ENCODE measurements at places on chromosomes 7 and 10.

GRCh38 chr10:34205452-34205851 lies 609.6 kb downstream of the PARD3 start:
- no peak for DNase-seq

- no peak for DNase-seq
Observed at GRCh38 chr7:82183634-82184033, 259.9 kb downstream of the CACNA2D1 start.

GRCh38 chr10:51394039-51394438 lies 305.4 kb downstream of the CSTF2T start:
- no peak for DNase-seq

- DNase-seq: no peak
Observed at GRCh38 chr7:104074529-104074928, 85.1 kb upstream of the RELN start.

DNA sequence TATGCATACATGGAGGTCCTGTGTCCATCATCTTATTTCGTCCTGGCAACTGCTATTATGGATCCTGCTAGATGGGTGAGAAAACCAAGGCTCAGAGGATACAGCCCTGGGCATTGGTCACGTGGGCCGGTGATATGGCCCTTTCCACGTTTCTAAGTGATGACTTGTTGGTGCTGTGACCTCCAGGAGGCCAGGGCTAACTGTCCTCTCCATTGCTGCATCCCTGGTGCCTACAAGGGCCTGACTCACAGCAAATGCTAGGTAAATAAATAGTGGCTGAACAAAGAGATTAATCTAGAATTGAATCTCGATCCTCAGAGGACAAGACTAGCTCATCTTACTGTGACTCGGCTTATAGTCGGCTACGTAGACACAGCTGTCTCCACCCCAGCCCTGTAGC lies 78.6 kb downstream of the FAM53B start:
- DNase-seq: no peak

DNA sequence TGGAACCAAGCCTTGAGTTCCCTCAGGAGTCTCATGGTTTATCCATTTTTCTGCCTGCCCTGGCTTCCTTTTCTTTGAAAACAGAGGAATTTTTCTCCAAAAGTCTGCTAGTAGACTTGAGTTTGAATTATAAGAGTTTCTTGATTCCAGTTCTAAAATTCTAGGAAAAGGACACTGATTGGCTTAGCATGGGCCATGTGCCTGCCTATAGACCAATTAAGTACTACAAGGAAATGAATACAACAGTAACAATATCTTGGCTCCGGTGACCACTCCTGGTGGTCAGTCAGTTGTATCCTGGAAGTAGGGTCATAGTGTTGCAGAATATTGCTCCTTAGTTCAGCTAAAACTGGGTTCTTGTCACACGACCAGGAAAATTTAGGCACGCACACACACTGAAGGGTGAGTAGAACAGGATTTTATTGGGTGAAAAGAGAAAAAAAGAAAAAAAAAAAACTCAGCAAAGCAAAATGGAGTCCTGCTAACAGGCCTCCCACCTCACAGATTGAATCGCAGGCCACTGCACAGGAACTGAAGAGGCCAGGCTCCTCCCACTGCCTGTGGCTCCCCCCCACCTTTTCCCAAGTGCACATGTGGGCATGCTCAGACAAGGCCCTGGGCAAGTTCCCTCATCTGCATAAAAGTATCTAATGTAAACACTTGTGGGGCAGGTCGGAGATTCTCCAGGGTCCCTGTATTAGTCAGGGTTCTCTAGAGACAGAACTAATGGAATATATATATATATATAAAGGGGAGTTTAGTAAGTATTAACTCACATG lies 155.1 kb downstream of the LYZL1 start:
- no peak for DNase-seq

- DNase-seq: no peak
Observed at GRCh38 chr10:51008346-51008745, 65.9 kb upstream of the PRKG1 start.

DNA sequence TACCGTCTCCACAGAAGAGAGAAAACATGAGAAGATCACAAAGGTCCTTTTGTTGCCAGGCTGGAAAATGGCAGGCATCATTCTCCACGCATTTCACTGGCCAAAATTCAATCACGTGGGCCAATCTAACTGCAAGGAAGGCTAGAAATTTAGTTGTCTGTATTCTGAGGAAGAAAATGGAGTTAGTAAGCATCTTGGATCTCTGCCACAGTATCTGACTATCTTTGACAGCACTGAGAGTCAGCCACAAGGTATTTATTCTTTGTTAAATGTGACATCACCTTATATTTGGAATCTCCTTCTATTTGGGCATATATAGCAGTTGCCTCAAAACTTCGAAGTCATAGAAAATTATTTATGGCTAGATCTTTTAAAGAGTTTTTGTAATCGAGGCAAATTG lies 213.9 kb downstream of the NSUN6 start:
- DNase-seq: no peak

DNA sequence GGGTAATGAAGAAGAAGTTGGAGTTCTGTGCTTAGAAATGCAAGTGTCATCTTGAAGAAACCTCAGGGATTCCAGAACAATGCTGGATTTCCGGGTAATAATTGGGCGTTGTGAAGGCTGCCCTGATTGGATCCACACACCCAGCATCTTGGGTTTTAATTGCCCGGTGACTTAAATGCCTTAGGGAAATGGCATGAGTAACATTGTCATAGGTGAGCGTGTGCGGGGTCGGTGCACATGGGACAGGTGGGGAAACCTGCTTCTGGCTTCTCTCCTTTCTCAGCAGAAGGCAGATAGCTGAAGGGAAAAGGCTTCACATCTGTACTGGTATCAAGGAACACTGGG lies 15.2 kb upstream of the CAMK1D start:
- no peak for DNase-seq

Data from hypothalamus (tissue), 51 donors.